ENCODE measurements at places on chromosomes 7 and 10.

GRCh38 chr10:36188080-36188453 is 546.0 kb upstream of the FZD8 start:
- DNase-seq: no peak

- DNase-seq: no peak
Observed at GRCh38 chr7:140390466-140391190, 7.7 kb downstream of the SLC37A3 start.

GRCh38 chr10:50419756-50420155 is 168.4 kb upstream of the ASAH2 start:
- DNase-seq: no peak

GRCh38 chr10:69703766-69704630 is 74.0 kb downstream of the FAM241B start:
- peak; percentile 70 for DNase-seq

DNA sequence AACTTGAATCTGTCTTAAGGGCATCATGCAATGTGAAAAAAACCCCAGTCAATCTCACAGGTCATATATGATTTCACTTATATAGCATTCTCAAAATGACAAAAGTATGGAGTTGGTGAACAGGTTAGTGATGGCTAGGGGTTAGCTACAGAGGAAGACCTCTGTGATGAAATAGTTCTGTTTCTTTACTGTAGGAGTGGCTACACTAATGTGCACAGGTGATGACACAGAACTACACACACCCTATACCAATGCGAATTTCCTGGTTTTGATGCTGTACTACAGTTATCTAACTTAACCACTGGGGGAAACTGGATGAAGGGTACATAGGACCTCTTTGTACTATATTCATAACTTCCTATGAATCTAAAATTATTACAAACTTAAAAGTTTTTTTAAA is 541.8 kb downstream of the PARD3 start:
- no peak for DNase-seq

- peak; percentile 23 for DNase-seq
Observed at GRCh38 chr10:58706836-58707235, 194.2 kb downstream of the BICC1 start.

All from fibroblast of skin of abdomen (primary cell).